Urinary bladder (tissue), 4 donors: ENCODE measurements at places on chromosomes 12 and 14. TPM values are rescaled to one million over a fixed set of nuclear protein-coding genes. Genes with fewer than 3 reads are reported as not detected.

- no peak for DNase-seq
These were observed 167.1 kb downstream of the PIK3C2G start for GRCh38 chr12:18428416-18428815.

DNA sequence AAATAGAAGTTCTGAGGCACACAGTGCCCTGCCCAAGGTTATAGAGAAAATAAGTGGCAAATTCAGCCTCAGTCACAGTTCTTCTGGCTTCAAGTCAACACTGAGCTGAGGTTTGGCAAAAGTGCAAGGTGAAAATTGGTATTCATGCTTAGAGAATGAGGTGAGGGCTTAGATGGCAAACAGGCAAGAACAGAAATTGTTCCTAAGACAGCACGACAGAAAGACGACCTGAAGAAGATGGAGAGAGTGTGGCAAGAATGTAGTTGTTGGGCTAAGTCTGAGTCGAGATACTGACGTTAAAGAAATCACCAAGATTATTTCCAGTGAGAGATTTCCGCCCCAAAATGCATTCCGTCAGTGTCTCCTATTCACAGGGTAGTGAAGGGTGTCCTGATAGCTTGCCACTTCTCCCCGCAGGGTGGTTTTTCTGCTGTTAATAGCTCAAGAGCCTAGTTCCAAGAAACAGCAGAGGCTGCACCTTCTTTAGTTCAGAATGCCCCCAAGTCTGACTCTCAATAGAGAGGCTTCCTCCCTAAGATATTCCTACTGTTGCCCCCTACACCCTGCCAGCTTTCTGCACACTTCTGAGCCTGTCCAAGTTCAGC, 260.8 kb upstream of the AMIGO2 start:
- DNase-seq, result no peak

DNA sequence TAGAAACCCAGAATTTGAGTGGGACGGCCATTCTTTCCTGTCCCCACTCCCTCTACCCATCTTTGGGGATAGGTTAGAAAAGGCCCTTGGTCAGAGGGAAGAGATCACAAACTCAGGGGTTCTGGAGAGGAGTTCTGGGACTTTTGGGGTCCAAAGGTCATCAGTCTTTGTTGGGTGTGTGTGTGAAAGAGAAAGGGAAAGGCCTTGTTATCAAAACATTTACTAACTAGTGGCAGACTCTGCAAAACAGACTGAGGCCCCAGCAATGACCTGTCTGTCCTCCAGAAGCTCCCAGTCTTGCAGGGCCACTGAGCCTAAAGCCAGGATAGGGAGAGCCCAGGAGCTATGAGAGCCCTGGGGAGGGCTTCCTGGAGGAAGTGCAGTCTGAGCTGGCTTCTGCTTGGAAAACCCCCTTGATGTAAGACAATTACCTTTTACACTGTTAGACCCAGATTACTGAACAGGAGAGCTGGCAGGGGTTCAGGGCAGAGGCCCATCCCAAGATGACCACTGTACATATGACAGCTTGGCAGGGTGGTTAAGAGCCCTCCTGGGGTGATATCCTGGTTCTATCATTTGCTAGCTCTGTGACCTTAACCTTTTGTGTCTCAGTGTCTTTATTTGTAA, 429.1 kb upstream of the CCDC196 start:
- DNase-seq, result no peak

Gene KRT7
- 147 TPM for total RNA-seq

DNA sequence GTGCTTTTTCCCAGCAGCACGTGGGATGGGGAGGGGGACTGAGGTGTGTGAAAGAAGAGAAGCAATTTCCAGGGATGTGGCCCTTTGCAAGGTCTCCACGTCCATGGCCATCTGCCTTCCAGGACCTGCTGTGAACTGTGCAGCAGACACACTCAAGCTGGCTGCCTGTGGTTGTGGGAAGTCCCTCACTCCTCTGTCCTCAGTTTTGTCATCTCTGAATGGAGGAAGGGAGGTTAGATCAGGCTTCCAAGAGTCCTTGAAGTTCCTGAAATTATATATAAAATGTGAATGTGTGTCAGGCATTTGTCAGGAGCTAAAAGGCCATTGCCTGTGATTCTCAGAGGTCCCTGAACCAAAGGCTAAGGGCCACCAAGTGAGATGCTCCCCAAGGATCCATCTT, 328.2 kb downstream of the CACNA1C start:
- no peak for DNase-seq

GRCh38 chr12:53939141-53940108, 794 bp downstream of the HOXC13 start:
- DNase-seq, result no peak

DNA sequence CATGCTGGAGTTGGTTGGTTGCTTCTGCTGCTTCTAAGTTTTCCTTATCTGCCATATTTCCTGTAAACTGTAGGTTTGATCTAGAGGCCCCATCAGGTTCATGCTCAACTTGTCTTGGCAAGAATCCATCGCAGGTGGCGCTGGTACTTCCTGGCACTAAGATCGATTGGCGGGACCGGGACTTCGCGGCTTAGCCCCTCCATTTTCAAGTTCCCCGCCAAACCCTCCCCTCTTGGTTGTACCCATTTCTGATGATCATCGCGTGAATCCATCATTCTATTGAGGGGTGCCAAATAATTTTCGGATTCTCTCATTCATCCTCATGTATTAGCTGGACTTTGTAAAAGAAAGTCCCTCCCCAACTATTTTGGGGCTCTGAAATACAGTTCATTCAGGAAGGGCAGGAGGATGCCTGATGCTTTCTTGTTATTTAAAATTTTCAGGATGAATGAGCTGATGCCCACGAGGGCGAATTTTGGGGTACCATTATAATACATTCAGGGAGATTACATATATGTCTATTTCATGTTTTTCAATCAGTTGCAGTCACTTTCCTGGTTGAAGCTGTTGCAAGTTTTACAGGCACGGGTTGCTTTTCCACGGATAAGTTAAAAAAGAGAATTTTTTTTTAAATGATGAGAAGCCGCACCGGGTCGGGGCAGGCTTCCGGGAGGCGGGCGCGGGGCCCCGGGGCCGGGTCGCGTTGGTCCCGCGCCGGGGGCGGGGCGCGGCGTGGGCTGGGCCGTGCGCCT, 395 bp upstream of the BRI3BP start:
- no peak for DNase-seq

GRCh38 chr12:87870493-87871460, 158.4 kb downstream of the C12orf50 start:
- no peak for DNase-seq

- DNase-seq, result no peak
These were observed 3.6 kb downstream of the ISCU start for GRCh38 chr12:108565976-108566375.

DNA sequence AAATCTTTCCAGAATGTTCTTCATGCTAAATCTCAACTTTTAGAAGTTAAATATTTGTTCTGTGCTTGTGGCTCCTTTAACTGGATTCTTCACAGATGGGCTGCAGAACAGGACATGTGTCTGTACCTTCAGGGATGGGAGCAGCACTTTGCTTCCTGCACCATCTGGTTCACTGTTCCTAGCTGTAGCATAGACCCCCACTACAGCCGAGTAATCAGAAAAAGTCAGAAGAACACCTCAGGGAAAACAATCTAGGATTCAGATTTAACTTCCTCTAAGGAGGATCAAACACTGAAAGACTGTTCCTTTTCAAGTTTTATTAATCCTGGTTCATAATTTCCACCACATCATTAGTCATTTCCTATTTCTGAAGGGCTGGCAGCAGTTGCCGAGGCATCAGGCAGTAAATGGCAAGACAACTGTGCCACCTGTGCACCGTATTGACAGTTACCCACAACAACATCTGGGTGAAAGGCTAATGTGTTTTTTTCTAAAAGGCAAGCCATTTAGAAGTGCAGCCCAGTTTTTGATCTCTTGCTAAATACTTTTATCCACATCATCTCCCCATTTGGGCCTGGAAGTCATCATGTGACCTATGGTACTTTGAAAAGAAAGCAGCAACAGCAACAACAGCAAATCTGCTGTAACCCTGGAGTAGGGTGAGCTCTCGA, 212.8 kb upstream of the BMP4 start:
- DNase-seq, result no peak

Gene IFNG
- not detected for total RNA-seq

- DNase-seq, result no peak
These were observed 157.1 kb upstream of the PZP start for GRCh38 chr12:9365296-9365695.

- no peak for DNase-seq
These were observed 272 bp downstream of the TBX3 start for GRCh38 chr12:114683709-114684097.

DNA sequence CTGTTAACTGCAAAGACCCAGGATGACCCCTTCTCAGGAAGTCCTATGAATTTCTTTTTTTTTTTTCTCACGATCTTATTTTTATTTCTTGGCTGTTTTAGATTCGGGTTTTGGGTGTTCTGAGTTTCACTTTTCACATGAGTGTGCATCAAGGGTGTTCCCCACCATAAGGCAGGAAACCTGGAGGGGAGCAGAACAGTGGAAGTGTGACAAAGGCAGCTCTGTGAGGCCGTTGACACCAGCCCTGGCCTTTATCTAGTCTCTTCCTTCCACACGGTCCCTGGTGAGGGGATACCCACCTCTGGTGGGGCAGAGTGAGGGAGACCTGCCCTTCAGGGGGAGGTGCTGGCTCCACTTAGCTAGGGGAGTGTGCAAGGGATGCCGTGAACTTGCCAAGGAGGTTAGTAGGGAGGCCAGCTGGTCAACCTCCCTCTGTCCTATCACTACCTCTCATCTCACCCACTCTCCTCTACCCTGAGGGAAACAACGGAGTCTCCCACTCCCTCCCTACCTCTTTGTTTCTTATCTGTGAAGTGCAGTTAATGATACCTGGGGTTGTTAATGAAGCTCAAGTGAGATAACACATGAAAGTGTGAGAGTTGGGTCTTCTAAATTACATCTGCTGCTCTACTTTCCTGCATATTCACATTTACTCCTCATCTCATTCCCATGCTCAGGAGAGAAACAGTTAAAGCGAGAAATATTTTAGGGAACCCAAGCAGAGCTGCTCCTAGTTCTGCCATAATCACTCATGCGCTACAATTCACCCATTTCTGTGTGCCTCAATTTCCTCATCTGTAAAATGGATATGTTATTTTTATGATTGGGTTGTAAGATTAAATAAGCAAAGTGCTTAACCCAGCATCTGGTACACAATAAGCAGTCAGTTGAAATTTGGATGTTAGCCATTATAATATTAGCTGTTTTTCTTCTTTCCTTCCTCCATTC, 4.4 kb upstream of the GALNT6 start:
- no peak for DNase-seq

GRCh38 chr12:70686299-70686698, 49.1 kb upstream of the PTPRB start:
- DNase-seq, result no peak

DNA sequence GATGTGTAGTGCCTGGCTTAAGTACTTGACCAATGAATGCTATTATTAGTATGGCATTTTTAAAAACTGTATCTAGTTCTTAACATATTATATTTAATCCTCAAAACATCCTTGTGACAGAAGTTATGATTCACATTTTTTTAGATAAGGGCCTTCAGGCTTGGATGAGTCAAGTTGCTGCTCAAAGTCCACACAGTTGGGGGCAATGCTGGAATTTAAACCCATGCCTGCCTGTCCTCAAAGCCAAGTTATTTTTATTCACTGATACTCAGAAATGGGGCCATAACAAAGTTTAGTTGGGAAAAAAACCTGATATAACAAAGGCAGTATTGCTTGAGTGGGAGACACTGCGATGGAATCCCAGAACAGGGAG, 50.6 kb downstream of the RFX4 start:
- DNase-seq, result no peak

- no peak for DNase-seq
These were observed 154.1 kb upstream of the PELI2 start for GRCh38 chr14:55964091-55964490.

Gene PLEKHG3
- total RNA-seq, result 30.6 TPM

- DNase-seq, result no peak
These were observed at the start of gene PLXNC1 for GRCh38 chr12:94147991-94148738. TSS of gene PLXNC1 (plus strand) at chr12:94148577. CDS start at chr12:94148972, 395 bp downstream.

Gene BBOF1
- total RNA-seq, result 23.9 TPM

GRCh38 chr12:128052331-128052730, 214.6 kb upstream of the TMEM132C start:
- DNase-seq, result no peak

Gene PTPRQ
- 16.3 TPM for total RNA-seq

DNA sequence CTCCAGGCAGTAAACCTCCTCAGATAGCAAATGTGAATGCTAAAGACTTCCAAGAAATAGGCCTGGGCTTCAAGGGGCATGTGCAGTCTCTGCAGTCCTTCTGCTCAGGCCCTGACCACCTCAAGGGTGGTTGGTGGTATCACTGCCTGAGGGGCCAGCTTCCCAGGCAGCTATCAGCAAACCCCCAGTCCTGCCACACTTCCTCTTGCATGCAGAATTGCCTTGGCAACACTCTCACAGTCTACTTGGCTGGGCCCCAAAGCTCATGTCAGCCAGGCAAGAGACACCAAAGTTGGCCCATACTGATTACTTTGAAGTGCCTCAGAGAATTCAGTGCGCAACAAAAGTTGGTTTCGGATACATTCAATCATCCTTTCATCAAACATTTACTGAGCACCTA, 3.5 kb upstream of the ASB8 start:
- DNase-seq, result no peak

DNA sequence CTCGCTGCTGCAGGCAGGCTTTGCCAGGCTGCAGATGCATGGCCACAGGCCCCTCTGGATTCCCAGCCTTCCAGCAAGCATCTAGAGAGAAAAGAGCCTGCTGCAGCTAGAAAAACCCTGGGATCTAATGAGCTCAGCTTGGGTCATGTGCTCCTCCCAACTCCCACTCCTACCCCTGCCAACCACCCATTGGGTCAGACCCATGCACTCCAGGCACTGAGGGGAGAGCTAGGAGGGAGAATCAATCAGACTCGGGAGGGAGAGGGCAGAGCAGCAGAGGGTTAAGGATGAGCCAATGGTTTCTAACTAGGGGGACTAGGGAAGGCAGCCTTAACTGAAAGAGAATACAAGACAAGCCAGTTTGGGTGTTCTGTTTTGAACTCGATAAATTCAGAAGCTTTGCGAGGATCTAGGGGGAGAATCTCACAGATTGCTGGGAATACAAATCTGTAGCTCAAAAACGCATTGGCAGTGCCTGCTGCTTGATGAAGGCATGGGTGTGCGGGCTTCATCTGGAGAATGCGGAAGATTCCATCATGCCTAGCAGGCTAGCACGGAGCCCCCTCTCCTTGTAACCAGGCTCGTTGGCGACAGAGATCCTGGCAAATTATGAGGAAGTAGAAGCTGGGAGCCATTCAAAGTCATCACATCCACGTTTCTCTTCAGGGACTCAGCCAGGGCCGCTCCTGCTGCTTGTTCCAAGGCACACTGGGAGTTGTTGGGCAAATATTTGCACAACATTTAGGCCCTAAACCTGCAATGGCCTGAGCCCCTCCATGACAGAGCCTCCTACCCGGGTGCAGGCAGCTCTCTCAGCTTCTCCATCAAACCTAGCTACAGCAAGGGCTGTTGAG, 56.4 kb downstream of the VCPKMT start:
- no peak for DNase-seq

Gene SIX6
- total RNA-seq, result not detected

GRCh38 chr14:46571970-46572369, 79.6 kb downstream of the RPL10L start:
- DNase-seq, result no peak

GRCh38 chr12:68639396-68639767, 28.7 kb downstream of the RAP1B start:
- no peak for DNase-seq

GRCh38 chr14:104757238-104757585, 4.3 kb downstream of the SIVA1 start:
- no peak for DNase-seq

Gene SLCO1B1
- not detected for total RNA-seq

Gene IGF1
- 71.1 TPM for total RNA-seq
